ENCODE measurements at places on chromosomes 4 and X. TPM values are rescaled to one million over a fixed set of nuclear protein-coding genes. Genes with fewer than 3 reads are reported as not detected.

MAGEC2 gene
- not detected for polyA plus RNA-seq

BOD1L1 gene
- 17.9 TPM for polyA plus RNA-seq

SMR3B gene
- polyA plus RNA-seq: not detected

KIF4A gene
- 8.8 TPM for polyA plus RNA-seq

TMPRSS11D gene
- not detected for polyA plus RNA-seq

TMLHE gene
- 24.6 TPM for polyA plus RNA-seq

ACOT9 gene
- 62.5 TPM for polyA plus RNA-seq

MAGEA8 gene
- polyA plus RNA-seq: not detected

CFAP47 gene
- not detected for polyA plus RNA-seq

SOX3 gene
- not detected for polyA plus RNA-seq

FDCSP gene
- polyA plus RNA-seq: not detected

TAPT1 gene
- polyA plus RNA-seq: 11.5 TPM

P2RY10 gene
- not detected for polyA plus RNA-seq

NDST4 gene
- not detected for polyA plus RNA-seq

MECP2 gene
- polyA plus RNA-seq: 12.8 TPM

CT47B1 gene
- not detected for polyA plus RNA-seq

NPFFR2 gene
- not detected for polyA plus RNA-seq

SPP1 gene
- 0.69 TPM for polyA plus RNA-seq

KIT gene
- polyA plus RNA-seq: 0.07 TPM

TRIM61 gene
- polyA plus RNA-seq: 2.2 TPM

SPINK2 gene
- polyA plus RNA-seq: not detected

PSMD10 gene
- polyA plus RNA-seq: 85.3 TPM

PCYT1B gene
- polyA plus RNA-seq: 0.10 TPM

TLR2 gene
- polyA plus RNA-seq: 0.22 TPM

TSPAN7 gene
- 0.07 TPM for polyA plus RNA-seq

CSN1S1 gene
- not detected for polyA plus RNA-seq

DGAT2L6 gene
- polyA plus RNA-seq: not detected

ARR3 gene
- not detected for polyA plus RNA-seq

WFS1 gene
- 46.8 TPM for polyA plus RNA-seq

PCDH19 gene
- 0.02 TPM for polyA plus RNA-seq

HS6ST2 gene
- not detected for polyA plus RNA-seq

P2RY8 gene
- polyA plus RNA-seq: not detected

UNC5C gene
- polyA plus RNA-seq: 0.07 TPM

ZCCHC18 gene
- polyA plus RNA-seq: 1.9 TPM

MAGEA3 gene
- not detected for polyA plus RNA-seq

MAGEA12 gene
- not detected for polyA plus RNA-seq

RS1 gene
- polyA plus RNA-seq: not detected

USP51 gene
- polyA plus RNA-seq: 1.4 TPM

SSX2 gene
- polyA plus RNA-seq: not detected

ACOX3 gene
- polyA plus RNA-seq: 10.2 TPM

TMEM47 gene
- polyA plus RNA-seq: 62.1 TPM

NSUN7 gene
- polyA plus RNA-seq: 0.11 TPM

STARD8 gene
- polyA plus RNA-seq: 1.6 TPM

HSFX3 gene
- not detected for polyA plus RNA-seq

IQCM gene
- 0.05 TPM for polyA plus RNA-seq

CFAP299 gene
- 1.9 TPM for polyA plus RNA-seq

ARHGEF38 gene
- polyA plus RNA-seq: not detected

PRRG1 gene
- polyA plus RNA-seq: 28.6 TPM

PDLIM3 gene
- 15.4 TPM for polyA plus RNA-seq

PRR32 gene
- not detected for polyA plus RNA-seq
